ENCODE measurements at places on chromosomes 13 and 19. TPM values are rescaled to one million over a fixed set of nuclear protein-coding genes. Genes with fewer than 3 reads are reported as not detected.

IFNL1 gene
- not detected for total RNA-seq

ABHD17A gene
- 106 TPM for total RNA-seq

TTYH1 gene
- total RNA-seq = 0.79 TPM

REEP6 gene
- 133 TPM for total RNA-seq

EXOC3L2 gene
- total RNA-seq = 3.3 TPM

RASGRP4 gene
- total RNA-seq = 4.2 TPM

ZNF626 gene
- 18.5 TPM for total RNA-seq

ZNF296 gene
- total RNA-seq = 0.70 TPM

ZNF541 gene
- total RNA-seq = 12.9 TPM

GRCh38 chr19:38139122-38139521 lies 84.9 kb downstream of the DPF1 start:
- no peak for DNase-seq

DNA sequence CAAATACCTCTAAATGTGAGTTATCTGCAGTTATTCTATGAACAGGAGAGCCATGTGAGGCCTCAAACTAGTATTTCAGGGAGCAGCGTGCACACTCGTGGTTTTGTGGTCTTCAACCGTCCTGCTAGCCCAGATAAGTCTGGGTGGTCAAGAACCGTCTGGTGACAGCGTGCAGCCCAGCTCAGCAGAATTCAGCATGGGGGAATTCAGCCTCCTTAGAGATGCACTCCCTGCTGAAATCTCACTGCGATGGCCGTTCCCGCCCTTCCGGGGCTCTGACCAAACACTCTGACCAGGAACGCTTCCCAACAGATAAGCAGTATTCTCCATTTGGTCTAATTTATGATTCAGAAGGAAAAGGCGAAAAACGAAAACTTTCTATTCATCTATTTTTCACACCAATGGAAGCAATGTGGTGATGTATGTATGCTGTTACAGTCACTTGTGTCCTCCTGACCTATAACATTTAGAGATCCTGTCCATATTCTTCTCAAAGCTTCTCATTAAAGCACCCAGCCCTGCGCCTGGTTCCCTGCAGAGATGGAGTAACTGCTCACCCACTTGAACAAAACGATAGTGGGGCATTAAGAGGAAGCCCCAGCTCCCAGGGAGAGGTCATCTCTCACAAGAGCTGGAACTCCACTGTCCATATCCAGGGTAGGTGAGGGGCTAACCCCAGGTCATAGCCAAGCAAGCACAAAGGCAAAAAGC lies 2.9 kb downstream of the ANKRD27 start:
- DNase-seq = no peak

GRCh38 chr13:57716295-57716694 lies 84.8 kb downstream of the PCDH17 start:
- DNase-seq = no peak

DNA sequence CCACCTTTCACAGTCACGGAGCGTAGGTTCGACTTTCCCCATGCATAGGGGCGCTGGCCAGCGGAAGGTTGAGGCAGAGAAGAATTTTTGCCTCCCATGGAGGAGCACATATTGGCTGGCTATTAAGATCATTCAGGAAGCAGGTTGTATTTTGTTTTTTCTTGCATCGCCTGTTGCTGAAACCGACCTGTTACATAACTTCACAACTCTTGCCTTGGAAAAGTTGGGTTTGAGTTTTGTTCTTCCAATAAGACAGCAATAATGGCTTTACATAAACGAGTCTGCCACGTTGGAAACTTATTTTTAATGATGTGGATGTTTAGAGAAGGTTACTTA lies 1.4 kb downstream of the UPF1 start:
- no peak for DNase-seq

GRCh38 chr13:25744178-25744577 lies 307.6 kb downstream of the SHISA2 start:
- DNase-seq = no peak

GRCh38 chr13:66888698-66889097 lies 341.4 kb downstream of the PCDH9 start:
- DNase-seq = no peak

GRCh38 chr13:38090913-38091312 lies 221.3 kb upstream of the TRPC4 start:
- no peak for DNase-seq

GRCh38 chr13:54733639-54734038 lies 1705.0 kb downstream of the OLFM4 start:
- no peak for DNase-seq
